ENCODE measurements at places on chromosomes 4 and X.

GRCh38 chrX:100368167-100368566 lies 41.9 kb downstream of the PCDH19 start:
- no peak for DNase-seq

GRCh38 chrX:115911967-115912366 lies 258.6 kb upstream of the AGTR2 start:
- no peak for DNase-seq

DNA sequence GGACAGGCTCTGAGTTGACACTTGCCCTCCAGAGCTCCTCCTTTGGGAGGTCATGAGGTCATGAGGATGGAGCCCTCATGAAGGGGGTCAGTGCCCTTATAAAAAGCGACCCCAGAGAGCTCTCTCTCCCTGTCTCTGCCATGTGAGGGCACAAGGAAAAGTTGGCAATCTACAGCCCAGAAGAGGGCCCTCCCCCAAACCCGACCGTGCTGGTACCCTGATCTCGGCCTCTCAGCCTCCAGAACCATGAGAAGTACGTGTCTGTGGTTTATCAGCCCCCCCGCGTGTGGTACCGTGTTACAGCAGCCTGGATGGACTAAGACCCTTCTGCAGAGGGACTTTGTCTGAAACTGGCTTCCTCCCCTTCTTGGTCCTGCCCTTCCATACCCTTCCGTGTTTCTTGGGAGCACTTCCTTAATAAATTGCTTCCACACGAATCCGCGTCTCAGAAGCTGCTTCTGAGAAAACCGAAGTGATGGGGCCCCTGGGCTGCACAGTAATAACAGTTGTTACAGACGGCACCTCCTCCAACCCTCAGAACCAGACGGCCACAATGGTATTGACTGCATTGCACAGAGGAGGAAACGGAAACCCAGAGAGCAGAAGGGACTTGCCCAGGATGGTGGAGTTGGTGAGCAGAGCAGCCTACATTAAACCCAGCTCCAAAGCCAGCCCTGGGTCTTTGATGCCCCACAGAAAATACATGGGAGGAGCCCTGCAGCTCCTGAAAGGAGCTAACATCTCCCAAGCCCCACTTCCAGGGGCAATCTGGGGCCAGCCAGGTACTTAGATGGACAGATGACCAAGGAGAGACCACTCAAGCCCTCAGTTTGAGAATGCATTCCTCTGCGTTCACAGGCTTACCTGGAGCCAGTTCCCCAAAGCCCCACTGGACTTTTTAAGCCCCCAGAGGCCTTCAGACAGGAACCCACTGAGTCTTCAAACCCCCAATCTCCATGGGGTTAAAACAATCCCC lies 242.7 kb downstream of the BCOR start:
- peak; percentile 66 for DNase-seq

- DNase-seq: no peak
These were observed 79.4 kb downstream of the RLIM start for GRCh38 chrX:74535086-74535407.

- DNase-seq: no peak
These were observed 325.9 kb upstream of the PABPC5 start for GRCh38 chrX:91108761-91109160.

DNA sequence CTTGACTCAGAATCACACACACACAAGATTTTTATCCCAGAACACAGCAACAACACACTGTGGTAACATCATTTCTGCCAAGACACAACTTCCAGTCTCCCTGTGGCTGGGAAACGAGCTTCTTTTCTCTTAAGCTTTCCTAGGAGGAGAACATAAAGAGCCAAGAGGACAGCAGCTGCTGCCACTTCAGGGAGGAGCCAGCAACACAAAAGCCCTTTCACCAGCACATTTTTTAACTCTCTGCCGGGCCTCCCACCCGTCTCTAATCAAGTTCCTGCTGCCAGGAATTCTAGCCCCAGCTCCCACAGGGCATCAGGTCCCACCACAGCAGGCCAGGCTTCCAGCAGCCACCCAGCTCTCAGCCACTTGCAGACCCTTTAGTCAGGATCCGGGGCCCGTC lies 22.4 kb downstream of the FAT1 start:
- no peak for DNase-seq

- DNase-seq: no peak
These were observed 19.2 kb downstream of the PPP3CA start for GRCh38 chr4:101328063-101328602.

DNA sequence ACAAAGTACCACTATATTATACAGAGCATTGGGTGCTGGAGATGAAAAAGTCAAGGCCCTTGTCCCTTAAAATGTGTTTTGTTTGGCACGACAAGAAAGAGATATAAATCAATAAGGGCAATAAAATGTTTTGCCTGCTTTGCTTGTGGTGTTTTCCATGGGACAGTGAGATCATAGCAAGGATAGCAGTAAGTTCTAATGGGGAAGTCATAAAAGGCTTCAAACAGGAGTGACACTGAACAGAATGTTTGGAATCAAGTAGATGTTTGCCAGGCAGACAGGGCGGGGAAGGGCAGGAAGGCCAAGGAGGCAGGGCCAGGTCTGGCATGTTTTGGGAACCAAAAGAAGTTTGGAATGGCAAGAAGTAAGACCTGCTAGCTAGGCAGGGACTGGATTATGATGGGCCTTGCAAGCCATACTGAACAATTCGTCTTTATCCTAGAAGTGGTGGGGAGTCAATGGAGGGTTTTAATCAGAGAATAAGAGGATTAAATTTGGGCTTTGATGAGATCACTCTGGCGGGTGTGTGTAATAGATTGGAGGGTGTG lies 16.4 kb downstream of the FGF2 start:
- no peak for DNase-seq

- no peak for DNase-seq
These were observed 1.4 kb downstream of the COQ2 start for GRCh38 chr4:83283181-83283580.

- no peak for DNase-seq
These were observed 181.8 kb downstream of the DCLK2 start for GRCh38 chr4:150259861-150260567.

DNA sequence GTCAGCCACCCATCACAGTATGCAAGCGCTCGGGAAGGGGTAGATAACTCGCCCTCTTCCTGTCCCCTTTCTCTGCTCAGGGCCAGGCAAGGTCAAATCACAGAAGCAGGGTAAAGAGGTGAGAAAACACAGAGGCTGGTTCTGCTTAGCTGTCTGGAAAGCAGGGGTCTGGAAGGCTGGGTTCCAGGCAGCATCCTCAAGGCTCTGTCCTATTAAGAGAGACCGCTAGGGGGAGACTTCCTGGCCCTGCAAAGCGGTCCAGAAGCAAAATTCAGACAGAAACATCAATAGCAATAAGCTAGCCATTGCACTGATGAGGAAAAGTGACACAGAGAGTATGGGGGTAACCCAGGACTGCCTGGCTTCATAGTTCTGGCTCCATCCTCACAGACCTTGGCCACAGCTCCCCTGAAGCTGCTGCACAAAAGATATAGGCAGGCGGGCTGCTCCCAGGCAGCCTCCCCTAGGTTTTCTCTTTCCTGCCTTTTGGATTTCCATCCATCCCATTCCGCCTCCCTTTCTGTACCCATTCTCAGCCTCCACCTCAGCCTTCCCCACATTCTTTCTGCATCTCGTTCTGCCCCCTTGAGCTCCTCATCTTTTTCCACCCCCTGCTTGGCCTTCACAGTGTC lies 308.5 kb downstream of the EVC2 start:
- DNase-seq: no peak

DNA sequence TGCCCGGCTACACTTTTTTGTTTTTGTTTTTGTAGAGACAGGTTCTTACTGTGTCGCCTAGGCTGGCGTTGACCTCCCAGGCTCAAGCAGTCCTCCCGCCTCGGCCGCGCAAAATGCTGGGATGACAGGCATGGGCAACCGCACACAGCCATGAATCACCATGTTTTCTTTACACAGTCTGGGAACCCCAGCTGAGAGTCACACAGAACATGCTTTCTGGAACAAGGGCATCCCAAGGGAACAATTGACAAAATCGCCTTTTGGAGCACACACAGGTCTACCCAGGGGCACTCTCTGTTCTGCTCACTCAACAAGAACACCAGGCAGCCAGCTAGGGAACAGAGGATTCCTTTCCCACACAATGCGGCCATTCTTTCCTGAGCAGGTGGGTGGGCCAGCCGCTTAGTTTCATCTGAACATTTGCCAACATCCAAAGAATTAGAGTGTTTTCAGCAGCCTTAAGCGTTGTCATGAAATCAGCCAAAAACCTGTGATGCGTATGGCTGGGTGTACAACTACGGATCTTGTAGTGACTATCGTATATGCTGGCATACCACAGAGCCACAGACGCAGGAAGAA lies 15.7 kb downstream of the PRKX start:
- no peak for DNase-seq

DNA sequence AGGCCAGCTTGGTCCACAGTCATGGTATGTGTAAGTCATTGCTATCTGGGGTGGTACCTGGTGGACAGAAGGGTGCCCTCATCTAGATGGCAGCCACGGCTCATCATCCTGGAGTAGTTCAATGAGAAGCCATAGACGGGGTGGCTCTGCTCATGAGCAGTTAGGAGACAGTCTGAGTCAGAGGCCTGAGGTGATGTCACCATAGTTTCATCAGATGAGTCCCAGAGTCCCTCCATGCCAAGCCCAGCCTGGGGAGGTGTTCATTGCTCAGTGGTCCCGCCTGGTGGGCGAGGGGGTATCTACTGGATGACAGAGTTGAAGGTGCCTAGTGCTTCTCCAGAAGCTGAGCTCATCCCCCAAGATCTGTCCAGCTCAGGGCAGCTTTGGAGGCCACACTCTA lies 49.8 kb downstream of the DLG3 start:
- DNase-seq: no peak

DNA sequence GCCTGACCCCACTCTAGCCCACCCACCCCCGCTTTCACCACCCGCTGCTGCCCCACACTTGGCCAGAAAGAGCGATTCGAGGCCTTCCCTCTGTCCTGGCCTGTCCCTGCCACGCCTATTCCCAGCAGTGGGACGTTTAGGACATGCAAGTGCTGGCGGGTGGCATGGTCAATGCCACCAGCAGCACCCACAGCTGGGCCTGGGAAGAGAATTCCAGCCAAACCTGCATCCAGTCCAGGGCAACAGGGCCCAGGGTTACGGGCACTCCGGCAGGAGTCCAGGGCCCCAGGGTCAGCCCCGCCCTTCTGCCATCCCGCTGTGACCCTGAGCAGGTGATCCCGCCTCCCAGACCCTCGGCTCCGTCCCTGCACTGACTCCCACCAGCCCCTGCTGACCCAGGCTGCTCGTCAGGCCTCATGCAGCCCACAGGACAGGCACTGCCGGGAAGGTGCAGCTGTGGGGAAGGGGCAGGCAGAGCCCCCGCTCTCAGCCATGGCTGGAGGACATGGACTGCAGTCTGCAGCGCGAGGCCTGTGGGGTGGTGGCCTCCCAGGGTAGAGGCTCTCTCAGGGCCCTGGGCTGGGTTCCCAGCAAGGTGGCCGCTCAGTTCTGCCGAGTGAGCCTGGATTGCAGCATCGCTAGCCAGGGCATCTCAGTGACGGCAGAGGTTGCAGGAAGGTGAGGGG lies 6.8 kb upstream of the HTRA3 start:
- DNase-seq: no peak

GRCh38 chr4:18012807-18013462 lies 8.6 kb downstream of the LCORL start:
- no peak for DNase-seq

- DNase-seq: no peak
These were observed 25.3 kb downstream of the GPC4 start for GRCh38 chrX:133389975-133390374.

DNA sequence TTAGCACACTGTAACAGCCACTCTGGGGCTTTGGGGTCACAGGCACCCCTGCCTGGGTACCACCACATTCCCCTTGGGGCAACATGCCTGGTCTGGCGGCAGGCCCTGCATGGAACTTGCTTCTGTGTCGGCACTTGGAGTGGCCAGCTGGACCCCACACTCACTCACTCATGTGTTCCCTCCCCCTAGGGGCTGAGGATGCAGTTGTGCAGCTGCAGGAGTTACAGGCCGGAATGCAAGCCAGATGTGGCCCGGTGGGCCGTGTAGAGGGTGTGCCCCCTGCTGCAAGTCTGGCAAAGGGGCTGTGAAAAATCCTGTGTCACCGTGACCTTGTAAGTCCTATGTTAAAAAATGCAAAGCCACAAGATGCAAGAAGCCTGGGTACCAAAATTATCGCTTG lies 34.2 kb downstream of the ATXN3L start:
- no peak for DNase-seq

- no peak for DNase-seq
These were observed 1.8 kb downstream of the WWC2 start for GRCh38 chr4:183100827-183101226.

GRCh38 chr4:157804986-157805385 lies 367.8 kb downstream of the GASK1B start:
- no peak for DNase-seq

DNA sequence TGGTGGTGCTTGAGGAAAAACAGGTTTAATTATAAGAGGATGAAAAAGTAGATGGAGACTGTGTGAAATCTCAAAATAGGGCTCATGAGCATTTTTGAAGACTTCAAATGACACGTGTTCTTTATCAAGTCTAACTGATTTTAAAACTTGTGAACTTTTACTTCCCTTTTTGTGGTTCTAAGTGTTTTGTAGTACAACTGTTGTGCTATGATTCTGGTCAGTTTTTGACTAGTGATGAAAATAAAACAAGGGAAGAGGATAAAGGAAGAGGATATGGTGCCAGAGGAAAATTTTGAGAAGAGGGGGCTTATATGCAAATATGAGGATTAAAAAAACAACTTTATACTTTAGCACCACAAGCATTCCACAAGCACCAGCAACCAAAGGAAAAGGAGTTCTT lies 644.0 kb downstream of the RPA4 start:
- DNase-seq: no peak

DNA sequence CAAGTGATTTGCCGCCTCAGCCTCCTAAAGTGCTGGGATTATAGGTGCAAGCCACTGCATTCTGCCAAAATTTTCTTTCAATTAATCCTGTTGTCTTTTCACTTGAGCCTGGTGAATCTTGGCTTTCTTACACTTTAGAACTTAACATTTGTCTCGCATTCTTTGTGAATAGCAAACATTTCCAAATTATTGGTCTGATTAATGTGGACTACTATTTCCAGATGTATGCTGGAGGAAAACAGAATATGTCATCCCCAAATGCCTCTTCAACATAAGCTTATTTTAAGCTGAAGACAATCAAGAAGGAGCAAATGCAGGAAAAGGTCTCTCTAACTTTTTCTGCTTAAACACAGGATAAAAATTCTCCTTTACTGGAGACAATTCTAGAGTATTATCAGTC lies 233.4 kb downstream of the PPP4R3C start:
- DNase-seq: no peak

- no peak for DNase-seq
These were observed 17.8 kb upstream of the ARSJ start for GRCh38 chr4:113997206-113997605.

DNA sequence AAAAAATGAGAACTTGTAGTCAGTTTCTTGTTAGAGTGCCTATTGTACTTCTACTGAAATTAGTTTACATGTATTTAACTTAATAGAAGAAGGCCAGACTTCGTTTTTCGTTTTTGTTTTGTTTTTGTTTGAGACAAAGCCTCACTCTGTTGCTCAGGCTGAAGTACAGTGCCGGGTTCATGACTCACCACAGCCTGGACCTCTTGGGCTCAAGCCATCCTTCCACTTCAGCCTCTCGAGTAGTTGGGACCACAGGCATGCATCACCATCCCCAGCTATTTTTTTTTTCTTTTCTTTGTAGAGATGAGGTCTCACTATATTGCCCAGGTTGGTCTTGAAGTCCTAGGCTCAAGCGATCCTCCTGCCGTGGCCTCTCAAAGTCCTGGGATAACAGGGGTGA lies 793.9 kb downstream of the ADGRL3 start:
- no peak for DNase-seq

GRCh38 chr4:182736207-182736606 lies 181.0 kb downstream of the DCTD start:
- DNase-seq: no peak

GRCh38 chr4:152843481-152844090 lies 63.8 kb downstream of the ARFIP1 start:
- no peak for DNase-seq

GRCh38 chr4:89284828-89285227 lies 22.8 kb downstream of the GPRIN3 start:
- no peak for DNase-seq
